Omental fat pad (tissue), 4 donors: ENCODE measurements at places on chromosomes 11 and 22. TPM values are rescaled to one million over a fixed set of nuclear protein-coding genes. Genes with fewer than 3 reads are reported as not detected.

GRCh38 chr11:83456075-83456474 is 169.9 kb upstream of the CCDC90B start:
- no peak for DNase-seq

- DNase-seq = no peak
Observed at GRCh38 chr11:134380785-134381184, 31.3 kb downstream of the B3GAT1 start.

DNA sequence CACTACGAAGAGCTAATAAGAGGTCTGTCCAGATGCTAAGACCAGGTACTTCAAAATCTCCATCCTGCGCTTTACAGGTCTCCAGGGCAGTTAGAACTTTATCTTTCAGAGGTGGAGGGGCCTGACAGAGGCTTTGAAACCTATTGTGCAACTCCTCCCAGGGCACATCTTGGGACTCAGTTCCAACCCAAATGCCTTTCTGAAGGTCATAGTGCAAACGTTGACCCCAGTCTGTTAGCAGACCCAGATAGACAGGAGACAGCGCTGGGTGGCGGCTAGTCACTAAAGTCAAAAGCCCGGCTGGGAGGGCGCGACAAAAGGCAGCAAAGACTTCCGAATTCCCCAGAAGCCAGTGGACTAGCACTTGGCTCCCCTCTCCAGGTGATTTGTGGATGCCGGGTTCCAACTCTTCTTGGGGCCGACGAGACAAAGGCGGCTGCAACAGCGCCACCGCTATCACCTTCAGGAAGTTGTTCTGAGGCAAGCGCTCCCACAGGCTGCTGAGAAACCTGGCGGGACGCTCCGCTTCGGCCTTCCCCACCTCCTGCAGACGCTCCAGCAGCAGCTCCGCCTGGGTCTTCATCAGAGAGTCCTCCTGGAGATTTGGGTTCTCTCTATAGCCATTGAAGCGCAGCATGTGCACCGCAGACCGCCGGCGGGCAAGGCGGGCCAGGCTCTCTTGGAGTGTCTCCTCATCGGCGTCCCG is 728 bp downstream of the FANCF start:
- no peak for DNase-seq

Gene MGAT3
- 4.1 TPM for total RNA-seq

DNA sequence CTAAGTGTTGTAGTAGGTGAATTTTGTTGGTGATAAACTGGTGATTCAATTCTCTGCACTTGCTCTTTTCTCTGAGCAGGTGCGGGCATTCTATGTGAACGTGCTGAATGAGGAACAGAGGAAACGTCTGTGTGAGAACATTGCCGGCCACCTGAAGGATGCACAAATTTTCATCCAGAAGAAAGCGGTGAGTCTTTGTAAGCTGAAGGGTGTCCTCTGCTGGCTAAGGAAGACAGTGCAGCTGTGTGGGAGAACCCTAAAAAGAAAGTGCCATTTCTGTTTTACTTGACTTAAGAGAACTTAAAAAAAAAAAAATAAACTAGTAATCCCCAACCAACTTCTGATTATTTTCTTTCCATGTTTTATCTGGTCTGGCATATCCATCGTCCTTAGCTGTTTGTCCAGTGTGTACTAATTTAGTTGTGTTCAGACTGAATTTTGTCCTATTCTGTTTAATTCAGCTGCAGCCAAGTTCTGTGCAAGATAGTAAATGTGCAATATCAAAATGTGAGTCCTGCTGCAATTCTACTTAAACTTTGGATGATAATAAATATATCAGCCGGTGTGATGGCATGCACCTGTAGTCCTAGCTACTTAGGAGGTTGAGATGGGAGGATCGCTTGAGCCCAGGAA is 29.6 kb downstream of the CAT start:
- no peak for DNase-seq

- DNase-seq = no peak
Observed at GRCh38 chr11:13028322-13028721, 19.2 kb downstream of the RASSF10 start.

- DNase-seq = no peak
Observed at GRCh38 chr11:47599902-47600301, 5.7 kb upstream of the C1QTNF4 start.

DNA sequence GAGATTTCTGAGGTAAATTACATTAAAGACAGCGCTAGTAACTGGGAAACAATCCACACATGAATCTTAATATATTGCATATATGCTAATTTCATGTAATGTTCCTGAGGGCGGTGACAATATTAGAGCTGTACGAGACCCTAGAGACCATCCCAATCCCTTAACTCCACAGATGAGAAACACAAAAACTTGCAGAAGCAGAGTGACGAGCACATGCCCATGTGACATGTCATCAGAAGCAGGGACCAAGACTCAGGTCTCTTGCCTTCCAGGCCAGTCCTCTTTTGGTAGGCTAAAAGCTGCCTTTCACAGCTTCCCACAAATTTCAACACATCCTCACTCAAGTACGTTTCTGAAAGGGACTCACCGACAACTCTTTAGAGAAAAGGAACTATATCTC is 11.8 kb downstream of the MAPK1 start:
- no peak for DNase-seq

DNA sequence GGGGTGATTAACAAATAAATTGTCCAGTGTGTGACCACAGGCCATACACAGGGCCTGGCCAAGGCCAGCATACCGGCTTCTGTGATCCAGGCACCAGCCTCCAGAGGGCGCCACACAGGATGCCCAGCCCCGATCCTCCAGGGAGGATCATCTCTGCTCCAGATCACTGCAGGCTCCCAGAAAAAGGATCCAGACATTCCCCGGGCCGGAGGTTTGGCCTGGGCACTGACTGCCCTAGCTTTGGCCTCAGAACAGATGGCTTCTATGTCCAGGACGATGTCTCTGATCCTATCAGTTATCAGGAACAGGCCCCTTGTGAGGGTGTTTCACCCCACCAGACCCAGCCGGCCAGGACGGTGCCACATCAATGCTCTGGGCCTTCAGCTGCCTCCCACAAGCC is 74.5 kb upstream of the LMO1 start:
- DNase-seq = no peak

GRCh38 chr22:39316440-39317083 is 2.9 kb downstream of the RPL3 start:
- peak; percentile 60 for DNase-seq

DNA sequence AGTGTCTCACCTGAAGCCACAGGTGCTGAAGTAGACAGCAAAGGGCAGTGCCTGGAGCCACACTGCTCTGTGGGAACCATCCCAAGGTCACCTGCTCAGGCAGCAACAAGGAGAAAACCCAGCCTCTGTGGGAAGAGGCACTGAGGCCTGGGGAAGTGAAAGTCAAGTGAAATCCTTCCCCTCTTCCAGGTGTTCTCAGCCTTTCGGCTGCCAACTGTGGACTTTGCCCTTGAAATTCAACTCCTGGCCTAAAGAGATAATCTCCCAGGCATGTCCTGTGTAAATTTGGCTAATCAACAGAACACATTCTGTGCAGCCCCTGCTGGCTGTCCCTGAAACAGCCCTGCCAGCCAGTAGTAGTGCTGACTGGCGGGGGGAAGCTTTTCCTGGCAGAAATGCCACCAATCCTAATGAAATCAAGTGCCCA is 112.1 kb downstream of the RPL27A start:
- DNase-seq = no peak

- no peak for DNase-seq
Observed at GRCh38 chr11:12808519-12808918, 134.3 kb downstream of the TEAD1 start.

GRCh38 chr11:128724891-128725611 is 31.2 kb downstream of the FLI1 start:
- no peak for DNase-seq

GRCh38 chr22:37151401-37151800 is 1.7 kb upstream of the IL2RB start:
- DNase-seq = no peak

- no peak for DNase-seq
Observed at GRCh38 chr11:127996825-127997224, 590.5 kb downstream of the ETS1 start.

- DNase-seq = no peak
Observed at GRCh38 chr22:43591380-43591779, 179.6 kb downstream of the MPPED1 start.

DNA sequence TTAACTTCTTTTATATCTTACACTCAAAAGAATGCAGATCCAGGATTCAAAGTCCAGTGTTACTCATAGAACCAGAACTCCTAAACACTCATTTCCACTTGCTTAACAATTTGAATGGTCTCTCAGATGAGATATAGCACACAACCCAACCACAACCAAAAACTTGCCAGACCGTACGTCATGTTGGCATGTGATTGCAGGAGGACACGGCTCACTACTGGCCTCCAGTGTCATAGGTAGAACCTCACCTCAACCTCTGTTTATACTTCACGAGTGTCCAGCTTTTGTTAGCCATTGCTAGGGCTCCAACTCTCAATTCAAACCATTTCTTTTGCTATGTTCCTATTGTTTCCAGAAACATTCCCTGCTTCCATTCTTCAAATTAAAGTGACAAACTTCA is 58.5 kb upstream of the PDGFD start:
- no peak for DNase-seq

GRCh38 chr11:45698777-45699497 is 33.5 kb upstream of the CHST1 start:
- DNase-seq = no peak

DNA sequence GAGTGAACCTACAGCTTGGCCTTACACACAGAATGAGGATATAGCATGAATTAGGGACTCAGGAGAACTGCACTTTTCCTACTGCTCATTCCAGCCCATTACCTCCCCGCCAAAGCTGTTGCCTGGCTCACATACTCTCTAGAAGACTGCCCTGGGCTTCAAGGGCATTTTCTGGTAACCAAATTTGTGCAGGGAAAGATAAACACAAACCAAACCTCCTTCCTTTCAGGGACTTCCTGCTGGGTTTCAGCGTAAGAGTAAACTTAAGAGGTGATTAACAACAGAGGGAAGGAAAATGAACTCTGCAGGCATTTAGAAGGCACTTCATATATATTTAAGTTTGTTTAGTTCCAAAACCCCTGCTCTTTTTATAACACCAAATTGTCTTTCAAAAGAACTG is 194.9 kb downstream of the SWAP70 start:
- no peak for DNase-seq

Gene C11orf42
- total RNA-seq = not detected

Gene KREMEN1
- 16.4 TPM for total RNA-seq

GRCh38 chr11:46422588-46422987 is 31.0 kb upstream of the CHRM4 start:
- no peak for DNase-seq

Gene CCDC89
- 1.6 TPM for total RNA-seq

DNA sequence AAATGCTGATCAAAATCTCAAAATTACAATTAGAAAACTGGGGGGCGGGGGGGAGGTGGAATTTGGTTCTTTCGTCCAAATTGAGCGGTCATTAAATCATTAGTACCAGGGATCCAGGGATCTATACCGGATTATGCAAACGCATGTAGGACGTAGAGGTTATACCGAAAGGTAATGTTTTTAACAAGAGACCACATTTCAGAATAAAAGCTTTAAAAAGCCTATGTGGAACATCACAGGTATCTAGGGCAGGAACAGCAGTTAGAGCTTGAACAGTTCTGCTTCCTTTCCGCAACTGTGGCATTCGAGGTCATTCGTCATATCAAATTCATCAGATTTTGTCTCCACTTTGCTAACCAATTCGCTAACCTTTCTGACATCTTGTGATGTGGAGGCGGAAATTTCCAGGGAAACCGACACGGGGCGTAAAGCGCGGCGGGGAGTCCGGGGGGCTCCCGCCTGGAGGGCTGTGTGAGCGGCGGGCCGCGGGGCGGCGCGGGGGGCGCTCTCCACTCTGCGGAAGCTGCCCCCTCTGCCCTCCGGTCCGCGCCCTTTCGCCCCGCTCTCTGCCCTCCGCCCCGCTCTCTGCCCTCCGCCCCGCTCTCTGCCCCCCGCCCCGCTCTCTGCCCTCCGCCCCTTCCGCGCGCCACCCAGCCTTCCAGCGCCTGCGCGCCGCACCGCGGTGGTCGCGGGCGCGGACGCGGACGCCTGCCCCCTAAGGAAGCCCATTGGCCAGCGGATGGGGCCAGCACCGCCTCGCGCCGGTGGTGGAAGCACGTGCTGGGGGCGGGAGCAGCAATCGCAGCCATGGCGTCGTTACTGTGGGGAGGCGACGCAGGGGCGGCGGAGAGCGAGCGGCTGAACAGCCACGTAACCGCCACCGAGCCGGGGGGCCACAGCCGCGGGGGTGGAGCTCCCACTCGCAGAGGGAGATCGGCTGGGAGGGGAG is at the start of gene DDX25:
TSS of gene DDX25 (plus strand) at position 798 of the 949 bp plus-strand sequence. CDS start at position 808, 10 bp downstream.
- DNase-seq = no peak

Gene DNAJC4
- 21.4 TPM for total RNA-seq

DNA sequence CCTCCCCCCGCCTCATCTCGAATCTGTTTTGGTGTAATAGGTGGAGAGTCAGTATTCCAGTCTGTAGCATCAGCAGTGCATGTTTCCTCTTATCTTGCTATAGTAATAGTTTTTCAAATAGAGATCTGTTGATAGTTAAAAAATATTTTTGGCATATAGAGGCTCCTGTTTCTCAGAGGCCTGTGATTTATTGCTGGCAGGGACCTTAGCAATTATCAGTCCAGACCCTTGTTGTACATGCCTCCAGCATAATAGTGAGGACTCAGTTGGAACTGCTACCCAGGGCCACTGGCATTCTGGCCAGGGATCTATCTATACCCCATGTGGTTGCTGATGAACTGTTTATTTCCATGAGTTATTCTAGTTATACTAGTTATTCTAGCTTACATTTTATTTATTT is 52.6 kb downstream of the SPECC1L start:
- no peak for DNase-seq

Gene SLC29A2
- total RNA-seq = 7.3 TPM

- no peak for DNase-seq
Observed at GRCh38 chr22:49554741-49555140, 272.9 kb downstream of the BRD1 start.

DNA sequence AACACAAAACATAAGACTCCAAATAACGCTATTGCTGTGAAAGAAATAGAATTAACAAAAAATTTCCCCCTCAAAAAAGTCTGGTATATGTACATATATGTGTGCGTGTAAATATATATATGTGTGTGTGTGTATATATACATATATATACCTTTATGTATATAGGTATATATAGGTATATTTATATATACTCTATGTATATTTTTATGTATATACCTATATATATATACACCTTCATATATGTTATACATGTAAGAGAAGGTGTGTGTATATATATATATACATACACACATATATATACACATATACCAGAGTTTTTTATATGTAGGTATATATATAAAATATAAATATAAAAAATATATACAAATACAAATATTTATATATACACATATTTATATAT is 199.2 kb downstream of the RAB38 start:
- no peak for DNase-seq

- no peak for DNase-seq
Observed at GRCh38 chr22:35102663-35103062, 36.7 kb downstream of the ISX start.

- no peak for DNase-seq
Observed at GRCh38 chr11:45412521-45412920, 126.4 kb upstream of the SYT13 start.

- no peak for DNase-seq
Observed at GRCh38 chr22:22936915-22937656, 49.5 kb downstream of the IGLL5 start.

GRCh38 chr22:40443732-40444131 is 73.3 kb downstream of the SGSM3 start:
- DNase-seq = no peak

Gene RAG1
- 0.44 TPM for total RNA-seq
